ENCODE measurements at places on chromosomes 3 and 15. TPM values are rescaled to one million over a fixed set of nuclear protein-coding genes. Genes with fewer than 3 reads are reported as not detected.

- DNase-seq = no peak
Observed at GRCh38 chr15:84961114-84961452, 20.6 kb upstream of the PDE8A start.

DNA sequence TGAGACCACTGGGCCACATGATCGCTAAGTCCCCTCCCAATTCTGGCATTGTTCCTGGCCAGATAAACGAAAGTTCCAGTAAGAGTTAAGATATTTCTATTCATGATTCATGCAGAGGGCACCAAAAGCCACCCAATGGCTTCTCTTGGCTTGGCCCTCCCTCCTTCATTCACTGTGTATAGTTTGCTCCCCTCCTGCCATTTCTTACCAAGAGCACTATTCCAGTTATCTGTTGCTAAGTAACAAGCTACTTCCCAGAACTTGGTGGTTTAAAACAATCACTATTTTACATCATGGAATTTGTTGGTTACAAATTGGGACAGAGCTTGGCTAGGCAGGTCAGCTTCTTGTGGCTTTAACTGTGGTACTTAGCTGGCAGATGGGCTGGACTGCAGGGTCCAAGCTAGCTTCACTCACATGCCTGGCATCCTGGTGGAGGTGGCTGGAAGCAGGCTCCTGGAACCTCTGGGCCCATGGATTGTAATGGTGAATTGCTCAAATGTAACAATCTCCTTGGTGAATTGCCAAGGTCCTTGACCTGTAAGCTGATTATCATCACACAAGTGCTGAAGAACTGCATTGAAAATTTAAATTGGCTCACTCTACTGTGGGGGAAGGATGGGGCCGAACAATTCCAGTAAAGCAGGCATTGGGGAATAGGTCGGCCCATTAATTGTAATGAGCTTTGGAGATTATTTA is 16.6 kb downstream of the EAF1 start:
- DNase-seq = no peak

- DNase-seq = no peak
Observed at GRCh38 chr3:157793745-157794144, 290.5 kb upstream of the VEPH1 start.

DNA sequence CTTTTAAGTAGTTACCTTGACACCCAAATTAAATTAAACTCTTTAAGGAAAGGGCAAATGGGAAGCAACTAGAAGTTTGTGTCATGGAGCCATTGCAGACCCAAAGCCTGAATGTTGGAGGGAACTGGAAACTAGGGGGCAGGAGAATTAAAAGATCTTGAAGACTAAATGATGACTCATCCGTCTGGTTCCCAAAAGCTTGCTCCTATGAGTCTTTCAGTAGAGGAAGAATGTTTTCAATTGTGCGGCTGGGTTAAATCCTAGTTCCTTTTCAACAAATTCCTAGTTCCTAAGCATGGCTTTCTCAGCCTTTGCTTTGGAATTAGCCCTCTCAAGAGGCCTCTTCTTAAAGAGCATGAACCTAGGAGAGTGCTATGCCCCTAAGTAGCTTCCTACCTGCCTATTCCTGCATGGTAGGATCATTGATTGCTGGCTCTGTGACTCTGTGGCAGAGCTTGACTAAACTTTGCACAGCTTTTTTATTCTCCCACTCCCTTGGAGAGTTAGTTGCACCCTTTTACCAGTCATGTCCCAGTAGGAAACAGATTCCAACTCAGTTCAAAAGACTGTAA is 17.7 kb downstream of the CLEC3B start:
- DNase-seq = no peak

DNA sequence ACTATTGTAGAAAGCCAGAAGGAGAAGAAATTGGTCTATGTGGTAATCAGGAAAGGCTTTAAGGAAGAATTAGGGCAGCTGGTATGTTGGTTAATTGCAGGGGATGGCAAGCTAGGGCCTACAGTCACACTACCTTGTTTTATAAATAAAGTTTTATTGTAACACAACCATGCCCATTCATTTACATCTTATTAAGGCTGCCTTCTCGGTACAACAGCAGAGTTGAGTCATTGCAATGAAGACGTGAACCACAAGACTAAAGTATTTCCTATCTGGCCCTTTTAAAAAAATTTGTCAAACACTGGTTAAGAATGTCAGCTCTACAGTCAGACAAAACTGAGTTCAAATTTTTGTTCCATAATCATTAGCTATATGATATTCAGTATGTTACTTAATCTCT is 8.3 kb downstream of the SERPINI1 start:
- no peak for DNase-seq

DNA sequence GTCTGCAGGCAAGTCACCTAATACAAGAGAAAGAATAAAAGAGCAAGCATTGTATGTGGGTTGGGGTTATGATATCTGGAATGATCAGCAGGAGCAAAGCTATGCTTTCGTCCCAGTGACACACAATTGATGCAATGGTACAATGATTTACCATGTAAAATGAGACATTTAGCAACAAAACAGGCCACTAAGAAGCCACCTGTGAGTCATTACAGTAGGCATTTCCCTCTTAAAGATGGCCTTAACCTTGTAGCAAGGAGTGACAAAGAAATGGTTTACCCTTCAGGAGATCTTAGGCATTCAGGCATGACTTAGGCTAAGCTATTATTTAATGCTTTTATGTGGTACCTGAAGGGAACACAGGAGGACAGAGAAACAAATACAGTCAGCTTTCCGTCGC is 373.3 kb upstream of the RBMS3 start:
- no peak for DNase-seq

Gene SNAP23
- 47.7 TPM for total RNA-seq

DNA sequence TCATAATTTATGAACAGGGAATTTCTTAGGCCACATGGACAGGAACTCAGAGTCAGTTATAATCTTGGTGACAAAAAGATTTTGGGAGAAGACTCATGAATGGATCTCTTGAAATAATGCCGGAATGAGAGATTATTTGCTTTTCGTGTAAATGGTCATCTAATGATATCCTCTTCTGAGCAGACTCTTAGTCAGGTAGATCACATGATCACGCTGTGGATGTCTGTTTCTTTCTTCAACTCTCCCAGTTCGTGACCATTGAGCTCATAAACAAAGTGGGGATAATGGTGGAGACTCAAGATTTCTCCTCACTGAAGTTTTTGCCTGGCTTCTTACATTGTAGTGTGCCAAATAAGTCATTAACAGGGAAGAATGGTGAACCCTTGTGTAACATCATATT is 133.1 kb upstream of the CBLB start:
- DNase-seq = no peak

- DNase-seq = no peak
Observed at GRCh38 chr3:60542995-60543394, 708.3 kb downstream of the FHIT start.

Gene CYP1A1
- total RNA-seq = 0.49 TPM

DNA sequence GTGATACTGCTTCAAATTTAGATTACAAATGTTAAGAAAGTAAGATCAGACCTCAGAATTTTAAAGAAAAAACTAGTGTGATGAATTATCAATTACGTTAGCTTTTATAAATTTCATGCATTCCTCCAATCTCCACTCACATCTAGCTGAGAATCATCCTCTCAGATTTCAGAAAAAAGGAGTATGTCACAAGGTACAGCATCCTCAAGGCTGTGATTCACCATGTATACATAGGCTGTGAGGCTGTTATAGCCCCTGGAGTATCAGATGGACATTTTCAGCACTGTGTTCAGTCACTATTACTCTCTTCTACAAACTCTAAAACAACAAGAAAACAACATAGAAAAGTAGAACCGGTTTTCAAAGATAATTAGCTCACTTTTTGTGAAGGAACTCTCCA is 214.4 kb downstream of the PCCB start:
- no peak for DNase-seq

Gene DUOX1
- 0.24 TPM for total RNA-seq

DNA sequence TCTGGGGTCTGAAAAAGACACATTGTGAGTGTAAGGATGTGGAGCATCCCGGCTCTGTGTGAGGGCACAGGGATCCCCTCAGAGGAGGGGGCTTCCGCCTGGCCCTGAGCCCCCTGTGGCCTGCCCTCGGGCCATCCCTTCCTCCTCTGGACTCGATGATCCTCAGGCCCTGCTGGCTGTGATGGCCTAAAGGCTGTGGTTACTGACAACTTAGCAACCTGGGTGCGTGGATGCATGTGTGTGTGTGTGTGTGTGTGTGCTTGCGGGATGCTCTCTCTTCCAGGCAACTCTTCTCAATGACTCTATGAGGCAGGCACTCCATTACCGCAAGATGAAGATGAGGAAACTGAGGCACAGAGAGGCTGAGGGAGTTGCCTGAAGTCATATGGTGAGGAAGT is 66.0 kb downstream of the ASB7 start:
- DNase-seq = no peak

DNA sequence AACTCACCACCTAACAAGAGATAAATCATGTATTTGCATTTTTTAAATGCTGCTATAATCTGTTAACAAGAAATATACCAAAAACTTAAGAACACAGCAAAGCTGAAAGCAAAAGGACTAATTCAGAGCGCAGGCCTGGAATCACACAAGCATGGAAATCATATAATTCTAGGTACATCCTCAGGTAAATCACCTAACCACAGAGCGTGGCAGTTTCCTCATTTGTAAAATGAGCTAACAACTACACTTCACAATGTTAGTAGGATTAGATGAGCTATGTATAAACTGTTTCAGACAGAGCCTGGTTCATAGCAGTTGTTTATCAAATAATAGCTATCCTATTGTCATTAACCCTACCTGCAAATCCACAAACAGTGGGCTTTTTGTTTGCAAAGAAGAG is 146.4 kb downstream of the ERC2 start:
- DNase-seq = no peak

DNA sequence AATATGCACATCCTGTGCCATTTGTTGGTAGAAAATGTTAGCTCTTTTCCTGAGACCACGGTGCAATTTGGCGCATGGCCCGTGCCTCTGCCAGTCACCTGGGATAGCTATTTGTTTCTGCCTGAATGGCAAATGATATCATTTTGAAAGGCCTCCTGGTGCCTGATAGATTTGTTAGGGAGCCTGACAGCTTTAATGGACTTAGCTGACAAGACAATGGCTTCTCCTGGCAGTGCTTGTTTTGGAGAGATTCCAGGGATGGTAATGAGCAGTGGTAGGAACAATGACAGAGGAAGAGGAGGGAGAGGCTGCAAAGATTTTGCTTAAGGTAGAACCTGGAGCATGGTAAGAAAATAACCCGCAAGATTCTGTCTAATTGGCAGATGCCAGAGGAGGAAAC is 268.5 kb downstream of the CLSTN2 start:
- no peak for DNase-seq

DNA sequence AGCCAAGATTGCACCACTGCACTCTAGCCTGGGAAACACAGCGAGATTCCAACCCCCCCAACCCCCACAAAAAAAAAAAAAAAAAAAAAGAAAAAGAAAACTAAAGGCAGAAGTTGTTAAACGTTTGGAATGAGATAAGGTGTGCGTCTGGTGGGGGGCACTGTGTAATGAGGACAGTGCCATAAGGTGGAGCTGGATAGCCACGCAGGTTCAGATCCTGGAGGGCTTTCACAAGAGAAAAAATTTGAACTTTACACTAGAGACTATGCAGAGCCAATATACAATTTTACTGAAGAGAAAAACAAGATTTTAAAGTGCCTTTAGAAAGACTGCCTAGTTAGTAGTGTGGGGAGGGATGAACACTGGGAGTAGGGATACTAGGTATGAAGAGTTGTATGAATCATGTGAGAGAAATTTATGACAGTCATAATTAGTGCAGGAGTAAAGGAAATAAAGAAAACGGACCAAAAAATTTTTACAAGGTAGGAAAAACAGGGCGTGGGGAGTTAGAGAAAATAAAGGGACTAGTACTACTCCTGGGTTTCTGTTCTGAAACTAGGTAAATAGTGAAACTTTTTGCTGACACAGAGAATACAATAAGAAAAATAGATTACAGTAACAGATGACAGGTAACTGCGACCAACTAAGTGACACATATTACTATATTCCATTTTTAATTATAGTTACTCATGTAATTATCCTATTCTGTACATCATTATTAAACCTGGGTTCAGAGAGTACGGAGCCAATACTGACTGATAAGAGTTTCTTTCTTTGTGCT is 108.1 kb downstream of the PEAK1 start:
- DNase-seq = no peak

Gene USP3
- total RNA-seq = 23.7 TPM

- no peak for DNase-seq
Observed at GRCh38 chr3:90102146-90102545, 994.7 kb downstream of the EPHA3 start.

- DNase-seq = no peak
Observed at GRCh38 chr3:176911579-176911978, 285.7 kb downstream of the TBL1XR1 start.

DNA sequence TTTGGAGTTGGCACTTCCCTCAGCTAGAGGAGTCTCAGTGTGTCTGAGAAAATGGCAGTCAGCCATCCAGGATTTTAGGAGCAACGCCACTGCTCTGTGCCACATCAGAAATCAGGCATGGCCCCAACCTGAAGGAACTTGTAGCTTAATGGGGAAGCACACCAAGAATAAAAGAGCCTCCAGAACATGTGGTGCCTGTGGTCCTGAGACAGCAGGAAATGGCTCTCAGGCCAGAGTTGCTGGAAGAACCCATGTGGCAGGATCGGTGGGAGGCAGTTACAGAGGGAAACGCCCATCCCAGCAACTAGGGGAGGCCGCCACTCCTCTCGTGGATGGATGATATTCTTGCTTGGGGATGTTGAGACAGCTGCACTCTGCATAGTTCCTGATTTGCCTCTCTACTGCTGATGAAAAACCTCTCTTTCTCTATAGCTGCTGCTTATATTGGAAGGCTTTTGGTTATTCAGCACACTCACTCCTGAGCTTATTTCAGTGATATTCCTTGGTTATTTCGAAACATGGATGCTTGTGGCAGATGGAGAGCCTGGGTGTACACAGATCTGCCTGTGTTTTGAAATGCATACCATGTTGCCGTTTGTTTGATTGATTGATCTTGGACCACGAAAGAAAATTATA is 52.4 kb downstream of the KLHL25 start:
- no peak for DNase-seq

Gene CKMT1B
- not detected for total RNA-seq

DNA sequence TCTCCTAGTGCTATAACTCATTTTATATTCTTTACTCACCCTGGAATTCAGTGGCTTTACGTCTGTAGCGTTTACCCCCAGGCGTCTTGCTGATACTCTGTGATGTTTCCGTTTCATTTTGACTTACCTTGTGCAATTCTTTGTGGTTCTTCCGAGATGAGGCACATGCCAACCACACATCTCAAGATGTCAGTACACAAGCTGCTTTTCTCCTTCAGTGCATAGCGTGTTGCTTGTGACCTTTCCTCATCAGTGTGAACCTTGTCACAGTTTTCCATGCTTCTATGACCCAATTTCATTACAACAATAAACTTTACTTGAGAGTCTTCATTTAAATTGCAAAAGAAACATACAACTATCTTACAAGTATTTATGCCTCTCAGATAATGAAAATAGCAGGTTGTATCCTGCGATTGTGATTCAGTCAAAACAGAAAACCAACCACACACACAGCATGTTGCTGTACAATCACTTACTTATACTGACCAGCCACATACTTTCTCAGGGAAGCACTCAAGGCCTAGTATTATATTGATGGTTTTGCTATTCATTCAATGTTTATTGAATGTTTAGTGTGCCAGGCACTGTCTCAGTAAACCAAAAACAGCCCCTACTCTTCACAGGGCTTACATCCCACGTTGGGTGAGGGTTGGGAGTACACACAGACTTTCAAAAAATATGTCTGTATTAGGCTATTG is 4.6 kb upstream of the TBL1XR1 start:
- DNase-seq = no peak

- DNase-seq = no peak
Observed at GRCh38 chr15:29774900-29775299, 47.4 kb downstream of the TJP1 start.

Gene OIP5
- 0.46 TPM for total RNA-seq

All from heart right ventricle (tissue), 16 donors.